GM13977 (cell line): ENCODE measurements at places on chromosomes 7 and 10.

DNA sequence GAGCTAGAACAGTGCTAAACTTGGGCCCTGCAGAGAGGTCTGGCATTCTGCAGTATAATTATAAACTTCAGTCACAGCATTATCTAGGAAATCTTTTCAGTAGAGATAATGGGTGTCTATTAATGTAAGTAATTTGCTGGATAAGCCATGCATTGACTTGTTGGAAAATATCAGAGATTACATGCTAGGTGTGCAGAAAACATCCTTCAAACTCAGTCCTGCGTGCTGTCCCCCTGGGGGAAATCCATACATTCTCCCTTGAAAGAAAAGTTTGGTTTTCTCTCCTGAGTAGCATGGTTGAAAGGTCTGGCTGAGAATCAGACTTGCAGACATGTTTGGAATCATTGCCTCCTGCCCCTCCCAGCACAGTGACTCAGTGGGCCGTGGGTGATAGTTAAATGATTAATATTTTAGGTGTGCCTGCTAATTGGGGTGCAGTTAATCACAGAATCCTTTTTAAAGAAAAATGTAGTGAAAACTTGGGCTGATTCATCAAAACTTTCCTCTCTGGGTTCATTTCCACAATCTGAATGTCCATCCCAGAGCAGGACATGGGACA lies 13.9 kb upstream of the PRXL2A start:
- DNase-seq, result no peak

GRCh38 chr10:97207131-97207530 lies 21.4 kb upstream of the SLIT1 start:
- DNase-seq, result no peak

DNA sequence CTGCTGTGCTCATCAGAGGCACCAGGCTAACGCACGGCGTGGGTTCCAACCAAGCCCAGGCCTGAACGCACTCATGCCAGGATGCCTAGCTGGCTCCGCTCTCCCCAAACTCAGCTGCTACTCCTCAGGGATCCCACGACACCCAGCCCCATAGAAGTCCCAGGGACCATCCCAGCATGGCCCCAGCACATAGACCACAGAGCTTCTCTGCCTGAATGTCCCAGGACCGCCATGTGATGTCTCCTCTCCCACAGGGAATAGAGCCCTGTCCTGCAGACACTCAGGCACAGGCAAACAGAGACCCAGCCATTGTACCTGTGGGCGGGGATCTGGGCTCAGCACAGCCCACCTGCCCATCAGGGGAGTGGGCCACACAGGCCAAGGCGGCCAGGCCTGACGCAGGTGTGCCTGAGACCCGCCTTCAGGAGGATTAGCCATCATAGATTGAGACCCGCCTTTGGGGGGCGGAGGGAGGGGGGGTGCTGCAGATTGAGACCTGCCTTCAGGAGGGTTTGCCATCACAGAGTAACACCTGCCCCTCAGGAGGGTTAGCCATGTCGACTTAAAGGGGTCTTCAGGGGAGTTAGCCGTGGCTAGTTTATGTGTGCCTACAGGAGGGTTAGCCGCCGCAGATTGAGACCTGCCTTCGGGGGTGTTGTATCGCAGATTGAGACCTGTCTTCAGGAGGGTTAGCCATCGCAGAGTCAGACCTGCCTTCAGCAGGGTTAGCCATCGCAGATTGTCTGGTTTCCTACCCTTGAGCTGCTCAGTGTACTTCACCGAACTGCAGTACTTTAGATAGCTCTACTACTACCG lies 29.0 kb downstream of the RASGEF1A start:
- no peak for DNase-seq

GRCh38 chr10:112811741-112812551 lies 138.1 kb upstream of the TCF7L2 start:
- DNase-seq, result no peak

DNA sequence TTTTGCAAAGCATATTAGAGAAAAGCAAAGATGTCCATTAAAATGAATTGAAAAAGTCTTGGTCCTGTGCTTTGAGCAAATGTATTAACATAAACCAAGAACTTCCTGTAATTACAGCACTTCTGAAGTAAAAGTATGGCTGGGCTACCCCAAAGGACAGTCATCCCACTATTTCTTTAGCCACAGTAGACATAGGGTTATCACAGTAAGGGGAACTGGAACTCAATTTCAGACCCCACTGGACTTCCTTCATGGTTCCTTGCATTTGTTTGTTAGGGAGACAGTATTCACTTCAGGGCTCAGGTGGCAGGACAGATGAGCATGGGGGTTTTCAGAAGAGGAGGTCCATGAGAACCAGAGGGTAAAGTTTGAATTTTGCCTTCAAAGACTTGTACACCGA lies 203.1 kb upstream of the PDE1C start:
- no peak for DNase-seq

DNA sequence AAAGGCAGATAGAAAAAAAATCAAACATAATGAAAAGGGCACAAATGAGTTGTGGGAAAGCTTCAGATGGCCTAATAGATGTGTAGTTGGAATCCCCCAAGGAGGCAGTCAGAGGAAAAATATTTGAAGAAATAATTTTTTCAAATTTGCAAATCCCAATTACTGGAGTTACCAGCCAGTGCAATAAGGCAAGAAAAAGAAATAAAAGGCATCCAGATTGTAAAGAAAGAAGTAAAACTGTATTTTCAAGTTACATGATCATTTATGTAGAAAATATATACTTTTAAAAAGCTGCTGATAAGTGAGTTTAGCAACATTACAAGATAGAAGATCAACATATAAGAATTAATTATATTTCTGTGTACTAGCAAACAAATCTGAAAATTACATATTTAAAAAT lies 329.0 kb downstream of the SDK1 start:
- DNase-seq, result no peak

DNA sequence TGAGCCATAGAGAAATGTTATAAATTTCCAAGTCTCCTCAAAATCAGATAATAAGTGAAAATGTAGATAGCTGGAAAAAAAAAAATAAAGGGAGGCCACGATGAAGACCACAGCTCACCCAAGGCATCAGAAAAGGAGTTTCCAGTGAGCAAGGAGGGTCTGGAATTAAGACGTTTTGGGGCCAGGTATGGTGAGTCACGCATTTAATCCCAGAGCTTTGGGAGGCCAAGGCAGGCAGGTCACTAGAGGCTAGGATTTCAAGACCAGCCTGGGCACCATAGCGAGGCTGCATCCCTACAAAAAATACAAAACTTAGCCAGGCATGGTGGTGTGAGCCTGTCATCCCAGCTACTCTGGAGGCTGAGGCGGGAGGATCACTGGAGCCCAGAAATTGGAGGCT lies 65.5 kb downstream of the ASB13 start:
- no peak for DNase-seq

GRCh38 chr7:158384746-158385145 lies 202.9 kb downstream of the PTPRN2 start:
- DNase-seq, result no peak

GRCh38 chr10:91602449-91602848 lies 30.4 kb downstream of the PPP1R3C start:
- no peak for DNase-seq

DNA sequence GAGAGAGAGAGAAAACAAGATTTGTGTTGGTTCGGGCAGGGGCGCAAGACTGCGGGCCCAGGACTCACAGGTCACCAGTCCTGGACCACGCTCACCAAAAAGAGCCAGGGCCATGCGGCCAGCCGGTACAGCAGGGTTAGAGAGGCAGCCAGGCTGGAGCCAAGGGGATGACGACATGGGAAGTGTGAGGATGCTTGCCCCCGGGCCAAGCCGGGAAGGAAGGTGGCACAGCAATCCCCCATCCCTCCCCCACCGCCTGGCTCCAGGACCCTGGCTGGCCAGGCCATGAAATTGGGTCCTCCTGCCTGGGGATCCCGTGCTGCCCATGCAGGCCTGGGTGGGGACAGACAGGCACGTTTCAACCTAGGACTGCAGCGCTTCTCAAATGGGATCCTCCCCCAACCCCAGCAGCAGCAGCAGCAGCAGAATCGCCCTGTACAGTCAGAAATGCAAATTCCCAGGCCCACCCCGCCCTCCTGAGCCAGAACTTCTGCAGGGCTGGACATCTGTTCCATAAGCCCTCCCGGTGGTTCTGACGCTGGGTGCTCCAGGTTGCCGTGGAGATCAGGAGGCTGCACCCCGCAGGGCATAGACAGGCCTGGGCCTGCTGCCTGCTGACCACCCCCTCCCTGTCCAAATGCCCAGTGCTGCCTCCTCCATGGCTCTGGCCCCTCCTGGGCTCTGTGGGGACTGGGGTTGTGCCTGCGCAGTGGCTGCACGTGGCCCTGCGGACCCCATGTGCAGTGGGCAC lies 35.0 kb downstream of the YKT6 start:
- DNase-seq, result no peak

DNA sequence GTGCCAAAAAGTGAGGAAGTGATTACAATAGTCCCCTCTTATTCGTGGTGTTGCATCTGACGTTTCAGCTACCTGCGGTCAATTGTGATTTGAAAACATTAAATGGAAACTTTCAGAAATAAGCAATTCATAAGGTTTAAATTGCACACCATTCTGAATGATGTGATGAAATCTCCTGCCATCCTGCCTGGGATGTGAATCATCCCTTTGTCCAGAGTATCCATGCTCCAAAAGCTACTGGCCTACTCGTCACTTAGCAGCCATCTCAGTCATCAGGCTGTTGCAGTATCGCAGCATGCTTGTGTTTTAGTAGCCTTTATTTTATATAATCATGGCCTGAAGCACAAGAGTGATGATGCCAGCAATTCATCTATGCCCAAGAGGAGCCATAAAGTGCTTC lies 97.7 kb upstream of the CDCA7L start:
- no peak for DNase-seq
